ENCODE measurements at places on chromosomes 12 and 14. TPM values are rescaled to one million over a fixed set of nuclear protein-coding genes. Genes with fewer than 3 reads are reported as not detected.

REP15 gene
- total RNA-seq: 0.61 TPM

C12orf60 gene
- total RNA-seq: 1.9 TPM

SLC6A13 gene
- total RNA-seq: 0.35 TPM

ADCY4 gene
- total RNA-seq: 1.6 TPM

OR4K2 gene
- total RNA-seq: not detected

BCL11B gene
- total RNA-seq: 53.0 TPM

KRT73 gene
- not detected for total RNA-seq
